Right renal pelvis (tissue), 4 donors: ENCODE measurements at places on chromosomes 4 and X.

GRCh38 chr4:89293299-89293698 is 14.3 kb downstream of the GPRIN3 start:
- no peak for DNase-seq

- no peak for DNase-seq
These were observed 54.2 kb downstream of the MND1 start for GRCh38 chr4:153398713-153399112.

GRCh38 chrX:68195561-68195960 is 237.7 kb downstream of the OPHN1 start:
- DNase-seq = no peak

- DNase-seq = no peak
These were observed 16.7 kb downstream of the CASK start for GRCh38 chrX:41906515-41907187.

GRCh38 chrX:40202456-40202855 is 104.7 kb upstream of the BCOR start:
- DNase-seq = no peak

GRCh38 chr4:178202422-178202821 is 760.2 kb upstream of the AGA start:
- no peak for DNase-seq

- DNase-seq = no peak
These were observed 142.0 kb downstream of the RTL3 start for GRCh38 chrX:78517124-78517523.

DNA sequence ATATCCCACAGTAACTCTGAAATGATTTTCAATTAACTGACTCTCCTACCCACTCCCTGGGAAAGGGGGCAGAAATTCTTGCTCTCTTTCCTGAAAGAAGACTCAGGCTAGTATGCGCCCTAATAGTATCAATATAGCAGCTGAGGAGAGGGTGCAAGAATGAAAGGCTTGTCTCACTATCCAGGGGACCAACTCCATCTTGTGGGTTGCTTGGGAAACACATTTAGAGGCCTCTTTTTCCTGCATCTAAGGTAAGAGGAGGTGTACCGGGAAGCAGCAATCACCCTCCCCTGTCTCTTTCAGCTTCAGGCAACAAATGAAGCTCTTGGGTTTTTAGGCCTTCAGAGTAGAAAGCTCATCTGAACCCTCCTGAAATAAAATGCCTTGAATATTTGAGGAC is 11.3 kb downstream of the TMEM255A start:
- no peak for DNase-seq

DNA sequence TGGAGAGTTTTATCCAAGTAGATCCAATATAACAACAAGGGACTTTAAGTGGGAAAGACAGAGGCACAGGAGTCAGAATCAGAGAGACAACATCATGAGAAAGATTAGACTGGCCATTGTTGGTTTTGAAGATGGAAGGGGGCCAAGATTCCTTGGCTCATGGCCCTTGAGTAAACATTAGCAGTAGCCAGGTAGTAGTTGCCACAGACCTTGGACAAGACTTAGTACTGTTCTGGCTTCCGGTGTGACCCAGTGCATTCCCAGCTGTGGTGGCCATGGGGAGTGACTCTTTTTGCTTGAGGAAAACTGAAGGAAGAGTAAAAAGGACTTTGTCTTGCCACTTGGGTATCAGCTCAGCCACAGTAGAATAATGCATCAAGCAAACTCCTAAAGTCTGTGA is 462.2 kb upstream of the CPXCR1 start:
- DNase-seq = no peak

GRCh38 chrX:42943051-42943974 is 165.3 kb upstream of the PPP1R2C start:
- no peak for DNase-seq

DNA sequence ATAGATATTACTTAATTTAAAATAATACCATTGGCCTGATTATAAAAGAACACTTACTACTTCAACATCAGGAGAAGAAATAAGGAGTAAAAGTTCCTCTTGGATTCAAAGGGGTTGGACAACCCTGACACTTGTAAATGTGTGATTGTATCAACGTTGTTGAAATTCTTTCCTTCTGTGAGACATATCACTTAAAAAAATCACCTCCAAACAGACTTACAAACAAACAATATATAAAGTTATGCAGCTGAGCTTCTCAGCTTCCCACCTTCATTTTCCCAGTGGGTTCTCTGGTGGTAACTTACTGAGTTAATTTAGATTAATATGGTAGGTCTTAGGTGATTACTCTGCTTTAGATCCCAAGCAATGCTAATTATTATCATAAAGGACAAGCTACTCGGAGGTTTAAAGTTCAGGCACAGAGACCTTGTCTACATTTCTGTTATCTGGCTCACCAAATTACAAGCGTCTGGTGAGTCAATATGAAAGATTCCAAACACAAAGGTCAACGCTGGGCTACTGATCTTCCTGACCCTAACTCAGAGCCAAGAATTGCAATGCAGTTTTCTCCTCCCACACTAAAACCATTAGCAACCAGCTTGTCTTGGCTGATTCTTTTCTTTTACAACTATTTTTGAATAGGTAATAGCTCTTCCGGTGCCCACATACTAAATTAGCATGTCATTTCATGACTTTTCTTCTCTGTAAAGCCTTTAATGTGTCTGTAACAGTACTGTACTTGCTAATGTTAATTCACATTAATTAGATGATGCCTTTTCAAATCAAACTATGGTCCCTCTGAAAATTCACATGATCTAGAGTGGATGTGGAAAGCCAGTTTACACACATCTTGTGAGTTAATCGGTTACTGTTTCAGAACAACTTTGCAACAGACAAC is 157.6 kb downstream of the RASL11B start:
- no peak for DNase-seq

- DNase-seq = no peak
These were observed 90.4 kb downstream of the PHKA2 start for GRCh38 chrX:18893536-18893935.

DNA sequence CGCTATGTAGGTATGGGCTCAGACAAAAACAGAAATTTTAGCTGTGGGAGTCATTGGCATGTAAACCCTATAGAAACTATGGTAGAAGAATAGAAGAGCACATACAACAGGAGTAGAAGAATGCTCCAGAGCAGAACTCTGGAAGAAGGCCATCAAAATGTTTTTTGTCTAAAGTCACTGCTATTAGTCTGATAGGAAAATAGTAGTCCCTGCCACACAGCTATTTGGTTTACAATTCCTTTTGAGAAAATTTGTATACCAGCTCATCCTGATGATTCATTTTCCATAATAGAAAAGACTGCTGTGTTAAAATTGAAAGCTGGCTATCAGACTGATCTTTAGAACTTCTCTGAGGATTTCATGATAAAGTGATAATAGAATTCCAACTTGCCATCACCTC is 32.8 kb upstream of the ADAD1 start:
- no peak for DNase-seq
